ENCODE measurements at places on chromosomes 1 and 21.

- DNase-seq = peak; percentile 82
These were observed 107.0 kb upstream of the IRF2BP2 start for GRCh38 chr1:234716908-234717375.

- no peak for DNase-seq
These were observed 65.3 kb upstream of the PPP2R5A start for GRCh38 chr1:212219679-212220463.

GRCh38 chr1:160022330-160023310 lies 9.2 kb downstream of the PIGM start:
- no peak for DNase-seq

DNA sequence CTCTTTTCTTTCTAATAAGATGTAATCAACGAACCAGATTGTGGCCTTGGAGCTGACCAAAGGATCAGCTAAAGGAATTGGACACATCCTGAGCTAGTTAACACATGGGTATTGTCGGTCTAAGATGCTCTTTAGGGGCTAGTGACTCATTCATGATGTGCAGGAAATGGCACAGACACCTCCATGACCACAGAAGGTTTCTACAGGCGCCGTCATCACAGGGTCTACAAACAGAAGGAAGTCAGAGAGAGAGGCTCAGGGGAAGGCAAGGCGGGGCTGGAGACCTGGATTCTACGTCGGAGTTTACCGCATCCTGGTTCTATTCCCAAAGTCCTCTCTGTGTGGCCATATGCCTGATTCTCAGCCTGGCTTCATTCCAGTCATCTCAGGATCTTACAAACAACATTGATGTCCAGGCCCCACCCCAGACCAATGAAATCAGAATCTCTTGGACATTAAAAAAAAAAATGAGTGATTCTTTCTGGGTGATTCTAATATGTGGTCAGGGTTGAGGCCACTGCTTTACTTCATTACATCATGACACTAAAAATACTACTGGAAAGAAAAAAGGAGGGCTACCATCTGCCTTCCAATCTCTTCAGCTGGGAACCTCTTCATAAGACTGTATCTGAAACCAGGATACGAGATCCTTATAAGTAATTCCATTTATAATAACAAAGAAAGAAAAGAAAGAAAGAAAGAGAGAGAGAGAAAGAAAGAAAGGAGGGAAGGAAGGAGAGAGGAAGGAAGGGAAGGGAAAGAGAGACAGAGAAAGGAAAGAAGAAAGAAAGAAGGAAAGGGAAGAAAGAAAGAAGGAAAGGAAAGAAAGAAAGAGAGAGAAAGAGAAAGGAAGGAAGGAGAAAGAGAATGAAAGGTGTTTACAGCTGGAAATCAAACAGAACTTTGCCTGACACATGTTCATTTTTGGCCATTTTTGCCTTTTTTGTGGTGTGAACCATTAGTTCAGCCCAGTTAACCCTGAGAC lies 11.6 kb upstream of the KCNJ15 start:
- no peak for DNase-seq

GRCh38 chr1:157284451-157284850 lies 146.3 kb upstream of the ETV3 start:
- DNase-seq = no peak

DNA sequence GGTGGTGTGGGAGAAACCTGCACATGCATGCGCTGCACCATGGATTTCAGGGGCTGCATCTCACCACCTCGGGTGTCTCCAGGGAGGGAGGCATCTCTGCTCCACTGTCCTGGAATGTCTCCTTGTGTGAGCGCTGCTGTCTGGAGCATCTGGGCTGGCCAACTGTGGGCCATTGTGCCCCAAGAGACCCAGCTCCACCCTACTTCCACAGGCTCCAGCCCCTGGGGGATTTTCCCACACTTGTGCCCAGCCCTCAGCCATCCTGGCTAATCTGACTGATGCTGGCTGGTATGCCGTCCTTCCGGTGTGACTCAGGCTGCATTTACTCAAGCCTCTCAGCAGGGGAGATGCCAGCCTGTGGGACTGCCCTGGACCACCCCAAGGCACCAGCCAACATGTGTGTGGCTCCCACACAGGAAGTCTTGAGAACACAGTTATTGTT lies 62.0 kb downstream of the TRIM11 start:
- no peak for DNase-seq

DNA sequence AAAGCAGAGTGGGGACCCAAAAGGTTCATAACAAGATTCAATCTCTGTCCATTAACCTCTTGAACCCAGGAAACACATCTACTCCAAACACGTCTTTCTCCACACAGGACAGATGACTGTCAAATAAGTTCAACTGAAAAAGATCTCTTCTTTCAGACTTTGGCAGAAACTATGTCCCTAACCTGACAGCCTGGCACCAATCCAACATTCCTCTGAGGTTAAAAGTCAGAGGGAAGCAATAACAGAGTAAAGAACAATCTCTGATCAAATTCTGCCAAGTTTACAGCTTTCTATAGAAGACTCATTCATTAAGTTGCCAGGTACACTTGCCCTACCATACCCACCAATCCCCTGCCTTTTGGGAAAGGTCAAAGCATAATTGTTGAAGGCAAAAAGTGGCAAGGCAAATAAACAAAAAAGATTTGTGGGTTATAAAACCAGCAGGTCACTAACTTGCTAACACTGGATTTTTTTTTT lies 31.9 kb downstream of the OTUD7B start:
- DNase-seq = no peak

GRCh38 chr1:106268070-106268469 lies 788.4 kb upstream of the PRMT6 start:
- peak; percentile 68 for DNase-seq

GRCh38 chr1:171879556-171879955 lies 38.3 kb downstream of the DNM3 start:
- DNase-seq = no peak

- no peak for DNase-seq
These were observed 30.8 kb downstream of the HLX start for GRCh38 chr1:220910021-220910420.

DNA sequence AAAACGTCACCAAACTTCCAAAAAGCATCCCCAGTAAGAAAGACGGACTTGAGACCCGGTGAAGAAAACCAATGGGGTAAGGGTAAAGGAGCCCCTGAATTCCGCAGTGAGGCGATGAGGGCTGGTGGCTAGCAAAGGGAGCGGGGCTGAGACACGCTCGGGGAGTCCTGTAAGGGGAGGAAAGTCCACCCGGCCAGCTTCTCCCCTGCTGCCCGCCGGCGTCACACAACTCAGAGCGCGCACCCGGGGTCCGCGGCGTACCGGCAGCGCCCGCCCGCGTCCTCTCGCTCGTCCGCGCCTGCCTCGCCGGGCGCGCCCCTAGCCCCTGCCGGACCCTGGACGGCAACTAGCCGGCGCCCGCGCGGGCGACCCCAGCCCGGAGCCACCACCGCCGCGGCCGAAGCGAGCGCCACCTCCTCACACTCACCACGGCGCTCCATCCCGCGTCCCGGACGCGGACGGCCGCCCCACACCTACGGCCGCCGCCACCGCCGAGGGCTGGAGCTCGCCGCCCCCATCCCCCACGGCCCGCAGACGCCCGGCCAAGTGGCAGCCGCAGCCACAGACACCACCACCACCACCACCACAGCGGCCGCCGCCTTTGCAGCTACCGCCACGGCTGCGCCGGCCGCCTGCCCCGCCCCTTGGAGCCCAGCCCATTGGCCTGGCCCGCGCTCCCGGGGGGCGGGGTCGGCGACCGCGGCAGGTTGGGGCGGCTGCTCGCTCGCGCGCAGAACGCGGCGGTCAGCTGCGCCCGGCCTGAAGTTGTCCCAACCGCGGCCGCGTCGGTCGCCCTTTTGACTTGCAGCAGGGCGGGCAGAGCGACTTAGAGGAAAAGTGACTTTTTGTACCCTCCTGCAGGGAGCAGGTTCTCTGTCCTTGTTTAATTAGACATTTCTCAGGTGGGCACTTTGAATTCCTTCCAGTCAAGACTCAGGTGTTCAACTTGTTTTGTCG lies 10.0 kb upstream of the ARHGAP29 start:
- peak; percentile 96 for DNase-seq

GRCh38 chr1:220680085-220680687 lies 10.0 kb upstream of the C1orf115 start:
- peak; percentile 75 for DNase-seq

DNA sequence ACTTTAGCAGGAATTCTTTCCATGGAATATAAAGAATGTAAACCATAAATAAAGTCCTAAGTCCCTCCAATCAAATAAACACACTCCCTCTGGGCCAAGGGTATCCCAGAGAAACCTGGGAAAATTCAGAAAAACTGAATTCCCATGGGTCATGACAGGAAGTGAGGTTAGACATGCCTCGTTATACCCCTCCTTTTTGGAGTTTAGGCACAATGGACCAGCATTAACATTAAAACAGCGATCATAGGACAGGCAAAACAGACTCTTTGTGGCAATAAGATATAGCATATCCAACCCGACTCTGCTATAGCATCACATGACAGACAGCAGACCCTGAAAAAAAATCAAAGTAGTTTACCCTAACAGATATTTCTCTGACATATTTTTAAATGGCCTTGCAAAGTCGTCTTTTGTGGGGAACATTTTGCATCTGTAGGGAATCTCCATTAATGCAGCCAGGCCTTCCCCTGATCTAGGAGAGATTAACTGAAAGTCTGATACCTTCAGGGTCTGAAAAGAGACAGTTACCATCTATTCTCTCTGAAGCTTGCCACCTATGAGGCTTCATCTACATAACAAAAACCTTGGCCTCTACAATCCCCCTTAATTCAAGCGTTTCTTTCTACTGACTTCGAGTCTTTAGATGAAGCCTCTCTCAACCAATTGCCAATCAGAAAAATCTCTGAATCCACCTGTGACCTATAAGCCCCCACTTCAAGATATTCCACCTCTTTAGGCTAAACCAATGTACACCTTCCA lies 143.0 kb upstream of the KCNK1 start:
- DNase-seq = no peak

DNA sequence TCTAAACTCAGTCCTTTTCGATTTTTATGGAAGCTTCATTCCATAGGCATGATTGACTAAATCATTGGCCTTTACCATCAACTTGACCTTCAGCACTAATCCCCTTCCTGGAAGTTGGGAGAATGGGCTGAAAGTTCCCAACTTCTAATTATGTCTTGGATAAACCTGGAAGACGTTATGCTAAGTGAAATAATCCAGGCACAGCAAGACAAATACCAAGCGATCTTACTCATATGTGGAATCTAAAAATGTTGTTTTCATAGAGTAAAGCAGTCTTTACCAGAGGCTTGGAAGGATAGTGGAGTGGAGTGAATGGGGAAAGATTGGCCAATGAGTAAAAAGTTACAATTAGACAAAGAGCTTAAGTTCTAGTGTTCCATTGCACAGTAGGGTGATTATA lies 1453.2 kb downstream of the PLA2G4A start:
- no peak for DNase-seq

- peak; percentile 58 for DNase-seq
These were observed 359.4 kb upstream of the ADAMTS5 start for GRCh38 chr21:27326301-27326700.

DNA sequence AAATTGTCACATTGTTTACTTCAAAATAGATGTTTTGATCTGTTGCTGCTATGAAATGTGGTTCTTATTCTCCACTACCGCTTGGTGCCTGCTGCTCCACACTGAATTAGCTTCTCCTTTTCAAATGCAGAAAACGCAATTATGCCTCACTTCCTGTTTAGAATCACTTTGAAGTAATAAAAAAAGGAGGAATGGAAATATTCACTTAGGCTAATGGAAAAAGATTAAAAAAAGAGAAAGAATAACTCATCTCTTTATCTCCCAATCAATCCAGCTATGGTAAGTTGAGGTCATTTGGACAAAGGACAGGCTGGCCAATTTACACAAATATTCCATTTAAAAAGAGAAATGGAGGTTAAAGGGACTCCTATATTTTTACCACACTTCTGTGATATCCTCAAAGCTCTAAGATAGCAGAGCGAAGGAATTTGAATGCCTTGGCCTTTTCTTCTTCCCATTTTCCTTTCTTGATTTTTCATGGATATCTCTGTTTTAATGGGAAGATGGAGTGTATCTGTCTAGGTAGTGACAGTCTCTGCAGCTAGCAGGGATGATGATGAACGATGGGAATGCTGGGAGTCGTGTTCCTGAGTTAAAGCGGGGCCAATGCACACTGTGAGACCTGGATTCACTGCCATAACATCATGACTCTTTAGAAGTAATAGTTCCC lies 35.7 kb downstream of the RGS5 start:
- no peak for DNase-seq

DNA sequence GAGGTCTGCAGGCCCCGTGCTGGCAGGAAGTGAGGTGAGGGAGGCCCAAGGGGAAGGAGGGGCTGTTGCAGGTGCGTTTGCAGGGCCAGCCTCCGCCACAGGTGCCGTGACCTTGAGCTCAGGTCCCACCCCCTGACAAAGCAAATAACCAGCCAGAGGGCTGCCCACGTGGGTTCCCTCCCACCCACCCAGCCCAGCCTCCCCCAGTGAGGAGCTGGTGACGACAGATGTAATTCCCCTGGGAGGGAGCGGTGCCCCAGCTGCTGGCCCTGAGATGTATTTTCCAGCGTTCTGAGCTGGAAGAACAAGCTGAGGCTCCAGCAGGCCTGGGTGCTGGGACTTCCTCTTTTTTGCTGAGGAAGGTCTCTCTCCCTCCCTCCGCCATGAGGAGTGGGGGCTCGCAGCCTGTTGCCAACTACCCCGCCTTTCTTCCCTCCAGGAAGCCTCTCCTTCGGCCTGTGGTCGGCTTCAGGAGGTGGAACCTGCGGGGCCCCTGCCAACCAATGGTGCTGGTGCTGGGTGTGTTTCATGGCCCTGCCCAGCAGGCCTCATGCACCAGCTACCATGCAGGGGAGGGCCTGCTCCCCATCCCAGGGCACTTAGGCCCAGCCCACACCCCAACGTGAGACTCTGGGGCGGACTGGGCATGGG lies 153.2 kb downstream of the PRDM16 start:
- DNase-seq = no peak
